ENCODE measurements at places on chromosomes 1 and 21.
A peak's percentile ranks its signal among the peaks of the same experiment; 100 is the strongest.

GRCh38 chr1:157390651-157391050, 161.7 kb downstream of the FCRL5 start:
- DNase-seq: no peak

GRCh38 chr1:56509713-56510641, 69.4 kb downstream of the PLPP3 start:
- no peak for DNase-seq

GRCh38 chr1:183180218-183180617, 5.8 kb upstream of the LAMC2 start:
- DNase-seq: no peak

DNA sequence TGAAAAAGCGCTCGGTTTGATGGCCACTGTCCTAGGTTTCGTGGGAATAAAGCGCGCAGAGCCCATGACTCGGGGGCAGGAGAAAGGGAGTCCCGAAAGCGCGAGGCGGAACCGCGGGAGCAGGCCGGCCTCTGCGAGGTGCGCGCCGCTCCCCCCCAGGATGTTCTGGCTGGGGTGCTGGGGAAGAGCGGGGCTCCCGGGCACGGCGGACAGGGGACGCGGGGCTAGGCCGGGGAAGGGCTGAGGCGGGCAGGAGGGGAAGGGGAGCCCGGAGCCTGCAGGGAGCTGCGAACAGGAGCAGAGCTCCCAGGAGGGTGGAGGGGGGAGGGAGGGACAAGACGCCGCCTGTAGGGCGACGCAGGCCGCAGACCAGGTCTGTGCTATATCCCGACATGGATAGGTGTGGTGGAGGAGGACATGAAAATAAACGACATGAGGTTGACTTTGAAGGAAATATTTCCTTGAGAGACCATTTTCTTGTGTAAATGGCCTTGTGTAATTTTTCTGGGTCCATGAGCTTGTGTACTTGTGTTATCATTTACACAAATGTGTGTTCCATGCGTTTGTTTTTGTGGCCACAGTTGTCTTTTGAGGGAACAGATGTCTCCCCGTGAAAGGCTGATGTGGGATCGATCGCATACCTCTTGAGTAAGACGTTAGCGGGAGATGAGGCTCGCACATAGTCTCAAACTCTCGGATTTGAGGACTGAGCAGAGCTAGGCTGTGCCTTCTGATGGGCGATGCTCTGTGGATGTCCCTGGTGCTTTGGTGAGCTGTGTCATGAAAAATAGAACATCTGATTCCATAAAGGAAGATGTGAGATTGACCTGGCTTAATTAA, 1.3 kb downstream of the PCNT start:
- peak; percentile 39 for DNase-seq

- no peak for DNase-seq
Observed at GRCh38 chr1:158390331-158390730, 8.9 kb downstream of the OR10T2 start.

GRCh38 chr21:40686526-40686925, 160.4 kb downstream of the DSCAM start:
- DNase-seq: no peak

DNA sequence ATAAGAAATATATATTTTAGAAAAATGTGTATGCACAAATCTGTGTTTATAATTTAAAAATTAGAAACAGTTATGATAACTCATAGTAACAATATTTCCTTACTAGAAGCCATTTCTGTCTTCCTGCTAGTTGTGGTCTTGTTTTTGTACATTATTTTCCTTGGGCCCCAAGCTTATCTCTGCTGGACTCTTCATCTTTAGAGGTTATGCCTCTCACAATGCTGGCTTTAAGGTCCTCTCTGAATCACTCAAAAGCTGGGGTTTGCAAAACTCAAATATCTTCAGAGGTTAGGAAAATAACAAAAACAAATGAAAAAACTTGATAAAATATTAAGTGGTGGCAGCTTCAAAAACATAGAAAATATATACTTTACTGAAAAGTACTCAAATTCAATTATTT, 133.8 kb downstream of the PTPRC start:
- no peak for DNase-seq

- DNase-seq: no peak
Observed at GRCh38 chr1:83530506-83530905, 468.4 kb downstream of the TTLL7 start.

DNA sequence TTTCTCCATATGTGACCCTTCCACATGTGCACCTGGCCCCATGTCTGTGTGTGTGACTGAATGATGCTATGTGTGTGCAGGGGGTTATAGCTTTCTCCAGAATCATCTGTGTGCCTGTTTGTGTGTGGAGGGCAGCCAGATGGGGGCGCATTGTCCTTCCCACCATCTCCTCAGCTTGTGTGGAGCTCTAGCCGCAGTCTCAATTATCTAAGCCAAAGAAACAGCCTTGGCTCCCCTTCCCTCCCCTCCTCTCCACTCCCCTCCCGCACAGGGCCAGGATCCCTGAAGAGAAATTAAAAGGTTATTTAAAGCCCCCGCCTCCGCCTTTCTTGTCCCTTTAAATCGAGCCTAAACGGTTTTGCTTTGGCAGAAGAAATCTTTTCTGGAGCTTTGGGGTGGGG, 1.8 kb upstream of the DMBX1 start:
- no peak for DNase-seq

DNA sequence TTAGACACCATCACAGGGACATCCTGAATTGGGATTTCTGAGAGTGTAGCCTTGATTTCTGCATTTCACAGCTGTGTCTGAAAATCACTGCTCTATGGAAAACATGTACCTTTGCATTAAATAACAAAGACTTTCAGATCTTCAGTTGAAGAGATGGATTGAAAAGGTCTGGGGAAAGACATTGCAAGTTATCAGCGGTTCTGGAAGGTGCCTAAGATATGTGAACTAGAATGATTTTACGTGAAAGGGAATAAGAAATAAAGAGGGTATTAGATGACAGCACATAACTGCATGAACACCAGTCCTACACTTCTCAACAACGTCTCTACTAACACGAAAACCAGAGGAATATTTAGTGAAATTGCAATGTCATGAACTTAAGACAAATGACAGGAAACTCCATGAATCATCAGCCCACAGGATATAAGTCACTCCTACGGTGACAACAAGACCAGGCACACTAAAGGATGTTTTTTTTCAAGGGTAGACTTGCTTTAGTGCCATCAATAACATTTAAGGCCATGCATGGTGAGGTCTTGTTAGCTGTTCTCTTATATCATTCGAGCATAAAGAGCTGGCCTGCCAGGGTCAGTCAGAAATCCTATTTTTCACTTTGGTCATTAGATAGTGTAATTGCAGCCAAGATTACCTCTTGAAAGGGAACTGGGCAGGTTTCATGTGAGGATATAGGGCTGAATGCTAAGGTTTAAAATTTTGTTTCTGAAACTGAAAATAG, 283.1 kb downstream of the GRIK1 start:
- DNase-seq: no peak

DNA sequence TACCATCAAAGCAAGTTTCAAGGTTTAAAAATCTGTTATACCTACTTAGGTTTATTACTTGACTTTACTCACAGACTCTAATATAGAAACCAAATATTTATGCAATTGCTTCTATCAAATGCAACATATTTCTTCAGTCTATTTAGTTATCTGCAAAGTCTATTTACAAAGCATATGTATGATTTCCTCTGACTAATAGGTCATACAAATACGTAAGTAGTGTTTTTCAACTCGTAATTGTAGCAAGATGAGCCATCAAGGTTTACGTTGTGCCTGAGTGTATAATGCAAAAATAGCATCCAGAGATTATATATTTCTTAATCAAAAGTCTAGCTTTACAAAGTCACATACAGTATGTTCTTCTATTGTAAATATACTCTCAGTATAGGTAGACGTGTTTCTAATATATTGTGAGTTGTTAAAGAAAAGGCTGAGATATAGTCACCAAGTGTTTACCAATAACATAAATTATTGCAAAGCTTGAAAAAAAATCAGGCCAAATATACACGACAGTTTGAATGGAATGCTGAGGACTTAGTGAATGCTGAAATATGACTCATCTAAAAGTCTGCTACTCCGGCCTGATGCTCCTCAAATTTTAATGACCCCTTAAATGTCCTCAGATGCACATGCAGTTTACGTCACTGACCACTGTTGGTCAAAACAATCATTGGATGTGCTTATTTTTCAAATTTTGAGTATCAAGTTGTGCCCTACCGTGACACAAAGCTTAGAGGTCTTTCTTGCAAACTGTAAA, 48.4 kb downstream of the ADAMTS5 start:
- no peak for DNase-seq

DNA sequence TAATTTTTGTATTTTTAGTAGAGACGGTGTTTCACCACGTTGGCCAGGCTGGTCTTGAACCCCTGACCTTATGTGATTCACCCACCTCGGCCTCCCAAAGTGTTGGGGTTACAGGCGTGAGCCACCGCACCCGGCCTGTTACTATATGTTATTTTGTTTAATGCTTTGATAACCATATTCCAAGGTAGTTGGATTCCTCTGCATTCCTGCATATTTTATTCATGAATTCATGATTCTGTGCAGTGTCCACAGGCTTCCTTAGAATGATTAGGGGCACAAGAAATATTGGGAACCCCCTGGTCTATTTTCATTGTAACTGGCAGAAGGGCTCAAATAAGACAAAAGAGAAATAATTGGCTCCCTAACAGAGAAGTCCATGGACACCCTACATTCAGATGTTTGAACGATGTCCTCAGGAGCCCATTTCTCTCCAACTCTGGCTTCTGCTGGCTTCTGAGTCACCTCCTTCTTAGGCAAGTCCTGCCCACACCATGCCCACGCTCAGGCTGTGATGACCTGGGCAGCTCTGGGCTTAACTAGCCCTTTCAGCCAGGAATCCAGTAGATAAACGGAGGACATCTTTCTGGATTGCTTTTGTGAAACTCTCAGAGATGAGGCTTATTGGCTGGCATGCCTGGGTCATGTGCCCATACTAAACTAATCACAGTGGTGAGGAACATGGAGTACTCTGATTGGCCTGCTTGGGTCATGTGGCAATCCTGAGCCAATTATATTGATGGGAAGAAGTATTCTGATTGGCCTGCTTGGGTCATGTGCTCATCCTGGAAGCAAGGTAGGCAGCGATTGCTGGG, 32.6 kb downstream of the TNFRSF8 start:
- DNase-seq: no peak

GRCh38 chr1:35390600-35391494, 122.3 kb downstream of the ZMYM4 start:
- DNase-seq: no peak

GRCh38 chr1:64041371-64042131, 161.9 kb upstream of the UBE2U start:
- no peak for DNase-seq

DNA sequence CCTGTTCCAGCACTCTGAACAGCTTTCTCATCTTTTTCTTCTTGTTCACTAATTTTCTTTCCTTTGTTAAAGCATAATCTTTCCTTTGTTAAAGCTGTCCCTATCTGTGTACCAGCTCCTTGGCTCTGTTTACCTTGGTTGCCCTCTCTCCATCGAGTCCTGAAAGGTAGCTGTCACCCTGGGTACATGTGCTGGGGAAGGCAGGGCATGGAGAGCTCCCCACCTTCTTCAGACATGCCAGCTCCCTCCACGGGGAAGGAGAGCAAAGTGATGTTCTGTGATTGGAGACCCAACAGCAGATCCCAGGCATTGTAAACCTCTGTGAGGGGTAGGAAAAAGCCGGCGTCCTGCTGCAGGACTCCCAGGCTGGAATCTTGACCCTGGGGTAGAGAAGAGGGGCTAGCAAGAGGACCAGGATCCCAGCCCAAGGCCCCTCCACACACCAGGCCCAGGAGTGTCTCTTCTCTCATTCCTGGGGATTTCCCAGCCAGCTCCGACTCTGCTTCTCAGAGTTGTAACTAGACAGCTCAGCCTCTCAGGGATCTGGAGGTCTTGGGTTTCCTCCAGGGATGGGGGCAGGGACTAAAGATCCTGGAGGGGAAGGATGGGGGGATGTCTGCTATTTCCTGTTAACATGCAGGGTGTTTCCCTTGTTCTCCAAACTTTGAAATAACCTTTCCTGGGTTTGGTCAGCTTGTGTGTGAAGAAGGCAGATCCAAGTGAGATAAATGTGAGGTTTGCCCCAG, 34.4 kb downstream of the TMCC2 start:
- DNase-seq: no peak

All from activated CD8-positive, alpha-beta memory T cell treated with anti-CD3 and anti-CD28 coated beads for 48 hours (primary cell).